ENCODE measurements at places on chromosomes 6 and 20.

- no peak for DNase-seq
Measured at GRCh38 chr6:149581349-149581748, 15.2 kb downstream of the GINM1 start.

GRCh38 chr6:35195120-35195780 is 18.5 kb upstream of the SCUBE3 start:
- DNase-seq = no peak

GRCh38 chr20:25250508-25250907 is 2.6 kb downstream of the PYGB start:
- no peak for DNase-seq

DNA sequence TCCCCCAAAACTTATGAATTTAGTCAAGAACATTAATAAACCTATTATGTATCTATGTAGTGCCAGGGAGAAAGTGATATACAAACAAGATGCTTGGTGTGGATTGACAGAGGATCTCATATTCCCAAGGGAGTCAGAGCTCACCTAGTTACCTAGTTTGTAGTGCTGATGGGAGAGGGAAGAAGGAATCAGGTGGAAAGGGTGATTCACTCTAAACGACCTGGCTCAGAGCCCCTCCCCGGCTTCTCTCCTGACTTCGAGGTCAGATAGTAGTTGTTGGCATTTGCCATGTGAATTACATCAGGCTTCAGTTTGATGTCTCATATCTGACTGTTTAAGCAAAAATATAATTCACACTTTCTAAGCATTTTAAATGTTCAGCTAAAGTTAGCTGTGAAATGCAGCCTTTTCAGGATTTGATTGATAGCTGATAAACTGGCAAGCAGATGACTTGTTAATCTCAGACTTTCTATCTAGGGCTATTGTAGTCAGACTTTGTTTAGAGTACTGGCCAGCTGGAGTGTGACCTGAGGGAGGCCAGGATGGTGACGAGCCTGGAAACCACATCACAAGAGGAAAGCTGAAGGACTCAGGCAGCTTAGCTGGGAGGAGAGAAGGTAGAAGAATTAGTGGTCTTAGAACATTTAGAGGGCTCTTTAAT is 123.7 kb downstream of the AKAP7 start:
- no peak for DNase-seq

DNA sequence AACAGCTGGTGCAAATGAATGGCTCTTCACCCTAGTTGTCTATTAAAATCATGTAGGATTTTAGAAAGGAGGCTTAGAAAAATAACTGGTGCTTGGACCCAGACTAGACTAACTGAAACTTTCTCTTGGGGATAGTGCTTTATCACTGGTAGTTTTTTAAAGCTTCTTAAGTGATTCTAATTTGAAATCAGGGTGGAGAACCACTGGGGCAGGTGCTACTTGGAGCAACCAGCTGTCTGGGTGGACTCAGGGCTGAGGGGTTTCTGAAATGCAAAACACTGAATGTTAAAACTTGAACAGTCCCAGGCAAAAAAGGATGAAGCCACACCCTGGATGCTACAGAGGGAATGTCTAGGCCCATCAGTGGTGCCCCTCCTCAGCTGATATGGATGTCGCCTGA is 81.2 kb downstream of the PXDC1 start:
- no peak for DNase-seq

- DNase-seq = no peak
Measured at GRCh38 chr20:31711179-31712111, 11.2 kb downstream of the BCL2L1 start.

DNA sequence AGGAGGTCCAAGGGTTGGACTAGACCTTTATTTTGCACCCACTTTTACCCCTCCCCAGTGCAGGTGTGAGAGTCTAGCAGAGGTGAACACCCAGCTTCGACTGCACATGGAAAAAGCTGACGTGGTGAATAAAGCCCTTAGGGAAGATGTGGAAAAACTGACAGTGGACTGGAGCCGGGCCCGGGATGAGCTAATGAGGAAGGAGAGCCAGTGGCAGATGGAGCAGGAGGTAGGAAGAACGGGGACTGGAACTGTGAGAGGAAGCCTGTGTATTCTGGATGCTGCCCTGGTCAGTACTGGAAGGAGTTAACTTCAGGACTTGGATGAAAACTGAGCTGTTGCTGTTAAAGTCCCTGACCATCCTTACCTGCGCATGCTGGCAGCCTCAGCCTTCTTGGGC is 10.6 kb downstream of the CEP250 start:
- no peak for DNase-seq

GRCh38 chr20:34946661-34947060 is 8.9 kb downstream of the GSS start:
- no peak for DNase-seq

DNA sequence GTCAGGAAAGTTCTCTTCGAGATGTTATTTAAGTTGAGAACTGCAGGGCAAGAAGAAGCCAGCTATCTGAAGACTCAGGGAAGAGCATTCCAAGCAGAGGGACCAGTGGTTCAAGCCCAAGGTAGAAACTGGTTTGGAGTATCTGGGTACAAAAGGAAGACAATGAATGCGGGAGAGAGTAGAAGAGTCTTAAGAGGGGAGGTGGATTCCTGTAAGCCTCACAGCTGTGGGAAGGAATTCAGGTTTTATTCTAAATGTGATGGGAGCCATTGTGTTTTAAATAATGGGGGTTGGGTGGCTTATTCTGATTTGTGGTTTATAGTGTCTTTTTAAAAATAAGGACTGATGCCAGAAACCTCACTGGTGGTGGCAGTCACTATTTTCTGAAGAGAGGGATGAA is 37.6 kb upstream of the TENT5A start:
- DNase-seq = no peak

GRCh38 chr20:23823111-23823510 is 3.4 kb downstream of the CST2 start:
- DNase-seq = no peak

DNA sequence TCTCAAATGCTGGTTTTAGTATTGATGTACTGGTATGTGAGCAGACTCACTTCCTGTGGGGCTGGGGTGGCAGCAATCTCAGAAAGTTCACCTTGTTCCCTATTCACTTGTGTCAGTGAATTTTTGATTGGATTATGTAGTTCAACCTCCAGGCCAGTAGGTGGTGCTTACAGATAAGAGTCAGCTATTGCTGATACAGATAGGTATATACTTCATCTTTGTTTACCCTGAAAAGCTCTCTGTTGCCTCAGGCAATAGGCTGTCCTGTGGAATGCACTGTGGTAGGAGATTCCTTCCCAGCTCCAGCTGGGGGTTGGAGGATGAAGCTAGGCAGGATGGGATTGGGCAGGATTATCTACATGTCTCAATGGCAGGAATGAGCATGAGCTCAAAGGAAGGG is 851.2 kb upstream of the EYS start:
- DNase-seq = no peak

- DNase-seq = no peak
Measured at GRCh38 chr6:140372064-140372463, 997.6 kb upstream of the CITED2 start.

DNA sequence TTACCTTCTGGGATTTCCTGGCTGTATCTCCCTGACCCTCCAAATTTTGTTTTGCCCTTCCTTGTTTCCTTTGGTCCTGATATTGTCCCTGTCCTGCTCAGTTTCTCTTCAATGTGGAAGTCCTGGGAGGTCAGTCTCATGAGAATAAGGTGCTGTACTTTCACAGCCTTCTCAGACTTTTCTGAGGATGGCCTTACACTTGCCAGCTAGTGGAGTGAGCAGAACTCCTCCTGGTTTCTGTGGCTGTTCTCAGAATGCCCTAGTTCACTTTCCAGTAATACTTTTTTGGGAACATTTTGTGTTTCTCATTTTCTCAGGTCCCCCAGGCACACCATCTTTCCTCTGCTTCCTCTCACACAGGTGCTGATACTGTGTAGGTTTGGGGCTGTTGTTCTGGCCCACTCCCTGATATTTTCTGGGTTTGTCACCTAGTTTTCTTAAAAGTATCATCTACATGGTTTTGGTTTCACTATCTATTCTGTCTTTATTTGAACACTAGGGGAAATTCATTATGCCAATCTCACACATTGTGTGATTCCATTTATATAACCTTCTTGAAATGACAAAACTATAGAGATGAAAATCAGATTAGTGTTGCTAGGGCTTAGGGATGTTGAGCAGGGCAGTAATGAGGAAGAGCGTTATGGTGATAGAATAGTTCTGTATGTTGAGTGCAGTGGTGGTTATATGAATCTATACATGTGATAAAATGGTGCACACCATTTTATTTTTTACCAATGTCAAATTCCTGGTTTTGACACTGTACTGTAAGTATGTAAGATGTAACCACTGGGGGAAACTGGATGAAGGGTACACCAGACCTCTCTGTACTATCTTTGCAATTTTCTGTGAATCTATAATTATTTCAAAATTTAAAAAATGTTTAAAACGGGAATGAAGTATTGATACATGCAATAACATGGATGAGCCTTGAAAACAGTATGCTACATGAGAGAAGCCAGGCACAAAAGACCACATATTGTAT is 27.2 kb upstream of the BRPF3 start:
- DNase-seq = no peak

- DNase-seq = peak; percentile 68
Measured at GRCh38 chr6:139577763-139578604, 203.5 kb upstream of the CITED2 start.

DNA sequence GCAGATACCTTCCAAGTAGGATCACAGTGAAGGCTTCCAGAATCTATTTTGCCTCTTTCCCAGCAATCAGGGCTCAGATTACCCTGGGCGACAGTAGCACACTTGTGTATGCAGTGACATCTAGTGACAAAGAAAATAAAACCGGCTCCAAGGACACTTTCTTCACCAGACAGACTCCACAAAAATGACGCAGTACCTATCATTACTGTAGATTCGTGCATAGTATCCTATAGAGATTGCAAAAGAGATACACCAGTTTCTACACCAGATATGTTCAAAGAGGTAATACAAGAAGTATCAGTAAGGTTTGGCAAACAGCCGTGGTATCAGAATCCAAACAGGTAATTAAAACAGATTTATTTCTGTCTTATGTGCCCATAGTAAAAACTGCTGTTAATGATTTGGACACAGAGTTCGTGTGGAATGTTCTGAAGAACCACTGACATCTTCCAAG is 600.4 kb upstream of the JAG1 start:
- DNase-seq = peak; percentile 59

- DNase-seq = no peak
Measured at GRCh38 chr6:9783567-9783966, 631.3 kb downstream of the TFAP2A start.

DNA sequence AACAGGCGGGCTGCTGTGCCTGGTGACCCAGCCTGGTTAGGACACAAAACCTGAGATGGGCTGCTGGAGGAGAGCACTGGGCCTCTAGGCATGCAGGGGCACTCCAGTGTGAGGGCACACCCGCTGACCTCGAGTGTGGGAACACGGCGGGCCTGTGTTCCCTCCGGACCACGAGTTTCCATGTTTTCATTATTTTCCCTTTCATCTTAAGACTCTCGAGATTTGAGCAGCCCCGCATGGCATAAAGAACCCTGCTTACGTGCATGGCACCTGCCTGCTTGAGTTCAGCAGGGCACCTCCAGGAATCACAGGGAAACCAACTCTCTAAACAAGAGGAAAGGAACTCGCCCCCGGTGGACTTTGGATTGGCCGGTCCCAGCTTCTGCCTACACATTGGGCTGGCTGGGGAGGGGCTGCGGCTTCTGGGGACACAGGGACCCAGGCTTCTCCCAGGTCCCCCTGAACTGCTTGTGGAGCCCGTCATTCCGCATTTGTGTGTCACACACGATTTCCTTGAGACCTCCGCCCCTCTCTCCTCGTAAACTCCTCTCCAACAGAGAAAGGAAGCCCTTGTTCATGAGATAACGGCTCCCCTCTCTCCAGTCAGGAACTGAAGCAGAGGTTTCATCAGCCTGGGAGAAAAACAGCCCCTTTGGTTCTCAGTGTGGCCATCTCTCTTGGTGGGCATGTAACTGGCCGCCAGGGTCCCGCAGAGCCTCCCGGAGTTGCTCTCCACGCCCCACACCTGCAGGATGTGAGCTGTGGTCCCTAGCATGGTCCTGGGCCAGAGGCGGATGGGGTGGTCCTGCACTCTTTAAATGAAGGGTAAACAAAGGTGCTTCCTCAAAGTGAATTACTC is 181.8 kb downstream of the TTLL2 start:
- DNase-seq = no peak

- DNase-seq = no peak
Measured at GRCh38 chr20:47676912-47677634, 108.2 kb downstream of the SULF2 start.

- DNase-seq = peak; percentile 5
Measured at GRCh38 chr6:126094411-126094810, 108.1 kb downstream of the TRMT11 start.

- no peak for DNase-seq
Measured at GRCh38 chr20:1933465-1933870, 38.3 kb downstream of the SIRPA start.

GRCh38 chr6:48061265-48061990 is 49.6 kb downstream of the PTCHD4 start:
- DNase-seq = no peak
